ENCODE measurements at places on chromosomes 2 and 18.

- no peak for DNase-seq
These were observed 33.5 kb downstream of the PNO1 start for GRCh38 chr2:68190991-68191731.

DNA sequence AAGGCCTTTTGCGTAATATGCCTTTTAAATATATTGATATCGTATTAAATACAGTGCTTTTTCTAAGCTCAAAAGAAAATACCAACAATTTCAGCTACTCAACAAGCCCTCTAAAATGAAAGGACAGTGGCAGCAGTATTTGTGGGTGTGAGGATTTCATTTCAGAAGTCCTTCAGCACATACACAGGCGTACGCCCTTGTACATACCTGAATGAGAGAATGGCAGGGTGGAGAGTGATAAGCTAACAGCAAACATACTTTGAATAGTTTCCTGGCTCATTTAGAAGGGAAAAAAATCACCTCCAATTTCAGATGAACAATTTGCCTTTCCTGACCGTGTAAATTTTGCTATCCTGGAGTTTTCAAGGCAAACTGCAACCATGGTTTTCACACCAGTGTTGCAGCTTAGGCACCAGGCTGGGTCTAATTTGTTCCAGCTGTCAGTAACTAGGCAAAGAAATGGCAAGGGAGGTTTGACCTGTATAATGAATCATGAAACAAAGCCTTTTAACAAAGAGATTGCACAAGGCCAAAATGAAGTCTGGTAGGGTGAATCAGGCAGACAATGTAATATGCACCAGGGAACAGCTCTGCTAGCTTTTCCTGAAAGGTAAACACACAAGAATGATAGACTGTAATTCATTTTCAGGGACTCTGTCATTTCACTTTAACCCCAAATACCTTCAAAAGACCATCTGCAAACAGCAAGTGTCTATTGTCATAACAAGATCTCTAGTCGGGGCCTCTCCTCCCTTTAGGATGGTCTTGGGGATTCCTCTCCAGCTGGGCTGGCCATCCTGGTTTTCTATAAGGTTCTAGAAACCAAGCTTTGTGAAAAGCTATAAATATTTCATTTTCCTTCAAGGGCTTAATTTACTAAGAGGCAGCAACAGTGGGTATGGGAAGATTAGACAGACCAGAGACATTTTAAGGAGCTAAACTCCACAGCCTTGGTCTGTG lies 11.5 kb downstream of the ANKRD29 start:
- DNase-seq: no peak

- DNase-seq: peak; percentile 49
These were observed 153.8 kb downstream of the ASB1 start for GRCh38 chr2:238580486-238580885.

DNA sequence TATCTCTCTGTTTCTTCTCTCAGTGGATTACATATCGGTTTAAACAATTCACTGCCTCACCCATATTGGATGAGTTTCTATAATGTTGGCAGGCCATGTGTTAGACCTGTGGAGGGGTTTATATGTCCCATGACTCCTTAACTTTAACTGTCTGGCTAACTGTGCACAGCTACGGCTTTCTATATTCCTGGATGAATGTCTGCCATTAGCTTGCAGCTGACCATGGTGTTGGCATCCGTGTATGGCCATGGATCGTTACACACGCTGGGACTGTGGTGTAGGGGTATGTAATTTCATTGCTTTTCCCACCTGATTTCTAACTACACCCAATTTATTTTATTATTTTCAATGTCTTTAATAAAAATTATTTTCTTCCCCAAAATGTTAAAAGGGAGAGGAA lies 3.3 kb upstream of the TANC1 start:
- no peak for DNase-seq

GRCh38 chr2:3289526-3289925 lies 88.1 kb downstream of the EIPR1 start:
- peak; percentile 51 for DNase-seq

GRCh38 chr2:152242787-152243472 lies 67.4 kb upstream of the STAM2 start:
- DNase-seq: no peak

DNA sequence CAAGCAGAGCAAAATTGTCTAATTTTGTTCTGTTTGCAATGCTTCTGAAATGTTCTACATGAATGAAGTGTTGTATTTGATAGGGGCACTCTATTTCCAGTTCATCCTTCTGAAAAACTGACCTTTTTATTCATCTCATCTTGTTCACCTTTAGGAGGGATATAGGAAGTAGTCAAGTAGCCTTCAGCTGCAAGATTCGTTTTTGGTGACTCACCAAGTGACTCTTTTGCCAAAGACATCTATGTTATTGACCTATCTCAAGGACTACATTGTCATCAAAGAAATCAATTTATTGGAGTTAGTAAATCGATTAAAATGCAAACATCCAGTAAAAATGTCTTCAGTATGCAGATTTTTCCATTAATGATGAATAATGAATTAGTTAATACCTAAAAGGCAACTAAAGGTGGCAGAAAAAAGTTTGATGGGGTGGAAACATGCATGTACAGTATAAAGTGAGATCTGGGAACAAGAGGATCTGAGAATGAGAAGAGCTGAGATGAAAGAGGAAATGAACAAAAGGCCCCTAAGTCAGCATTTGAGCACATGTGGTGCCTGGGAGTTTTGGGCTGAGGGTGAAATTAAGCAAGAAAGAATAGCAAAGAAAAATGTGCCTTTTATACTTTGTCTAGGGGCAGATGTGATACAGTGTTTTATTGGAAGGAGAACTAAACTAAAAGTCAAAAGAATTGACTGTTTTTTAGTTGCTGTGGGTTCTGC lies 255.1 kb upstream of the LINC00305 start:
- DNase-seq: no peak

- no peak for DNase-seq
These were observed 20.1 kb downstream of the SERPINB12 start for GRCh38 chr18:63562284-63562683.

Data from spleen (tissue), 13 donors.